ENCODE measurements at places on chromosomes 12 and 14. TPM values are rescaled to one million over a fixed set of nuclear protein-coding genes. Genes with fewer than 3 reads are reported as not detected.

CLEC7A gene
- 25.4 TPM for total RNA-seq

IGFBP6 gene
- 29.1 TPM for total RNA-seq

CTSG gene
- 5.1 TPM for total RNA-seq

LALBA gene
- not detected for total RNA-seq

ZNF219 gene
- total RNA-seq, result 40.8 TPM

DNA sequence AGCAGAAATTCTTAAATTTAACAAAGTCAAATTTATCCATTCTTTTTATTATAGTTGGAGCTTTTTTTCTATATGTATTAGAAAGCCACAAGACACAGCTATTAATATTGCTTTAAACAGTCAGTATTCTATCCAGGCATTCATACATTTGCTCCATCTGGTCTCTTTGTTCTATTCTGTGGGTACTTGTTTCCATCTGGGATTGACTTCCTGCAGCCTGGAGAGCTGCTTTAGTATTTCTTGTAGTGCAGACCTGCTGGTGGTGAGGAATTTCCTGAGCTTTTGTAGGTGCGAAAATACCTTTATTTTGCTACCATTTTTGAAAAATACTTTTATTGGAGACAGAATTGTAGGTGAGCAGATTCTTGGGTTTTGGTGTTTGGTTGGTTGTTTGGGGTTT, 29.0 kb downstream of the CCDC60 start:
- DNase-seq, result no peak

- no peak for DNase-seq
Observed at GRCh38 chr12:24788886-24789285, 160.0 kb downstream of the BCAT1 start.

GRCh38 chr12:23949348-23950209, at the start of gene SOX5:
Gene SOX5, minus strand, starts transcription at chr12:23949670. Its CDS starts 69 bp downstream, at chr12:23949601.
- DNase-seq, result peak; percentile 37

DNA sequence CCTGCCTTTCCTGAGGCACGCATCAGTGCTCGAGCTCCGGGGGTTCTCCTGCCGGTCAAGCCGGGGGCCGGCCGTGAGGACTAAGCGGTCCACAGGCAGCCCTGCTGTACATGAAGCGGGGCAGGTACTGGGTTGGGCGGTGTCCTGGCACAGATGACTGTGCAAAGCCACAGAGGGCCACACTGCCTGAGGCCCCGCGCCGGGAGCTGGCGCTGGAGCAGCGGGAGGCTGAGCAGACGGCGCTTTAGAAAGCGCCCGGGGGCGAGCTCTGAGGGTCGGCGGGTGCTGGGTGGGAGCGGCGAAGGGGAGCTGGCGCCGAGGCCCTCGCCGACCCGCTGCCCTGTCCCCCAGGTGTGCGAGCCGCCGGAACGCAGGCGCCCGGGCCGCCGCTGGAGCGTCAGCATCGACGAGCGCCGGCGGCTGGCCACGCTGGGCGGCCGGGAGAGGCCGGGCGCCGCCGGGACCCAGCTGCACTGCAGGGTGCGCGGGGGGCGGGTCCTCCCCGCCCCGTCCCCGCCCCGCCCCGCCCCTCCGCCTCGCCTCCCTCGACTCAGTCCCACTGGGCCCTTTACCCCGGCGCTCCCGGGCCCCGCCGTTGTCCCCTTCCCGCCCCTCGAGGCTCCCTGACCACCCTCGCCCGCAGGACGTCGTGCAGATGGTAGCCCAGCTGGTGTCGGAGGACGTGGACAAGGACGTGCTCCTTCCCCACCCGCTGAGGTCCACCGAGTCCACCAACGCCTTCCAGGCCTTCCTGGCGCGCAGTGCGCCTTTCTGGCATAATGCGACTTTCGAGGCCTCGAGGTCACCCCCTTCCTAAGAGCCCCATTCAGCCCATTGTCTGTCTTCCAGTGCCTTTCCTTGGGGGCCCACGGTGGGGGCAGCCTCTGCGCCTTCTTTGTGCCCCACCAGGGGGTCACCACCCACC, 8.3 kb upstream of the MTA1 start:
- peak; percentile 89 for DNase-seq

GRCh38 chr12:130685250-130685787, 30.8 kb downstream of the RIMBP2 start:
- no peak for DNase-seq

DNA sequence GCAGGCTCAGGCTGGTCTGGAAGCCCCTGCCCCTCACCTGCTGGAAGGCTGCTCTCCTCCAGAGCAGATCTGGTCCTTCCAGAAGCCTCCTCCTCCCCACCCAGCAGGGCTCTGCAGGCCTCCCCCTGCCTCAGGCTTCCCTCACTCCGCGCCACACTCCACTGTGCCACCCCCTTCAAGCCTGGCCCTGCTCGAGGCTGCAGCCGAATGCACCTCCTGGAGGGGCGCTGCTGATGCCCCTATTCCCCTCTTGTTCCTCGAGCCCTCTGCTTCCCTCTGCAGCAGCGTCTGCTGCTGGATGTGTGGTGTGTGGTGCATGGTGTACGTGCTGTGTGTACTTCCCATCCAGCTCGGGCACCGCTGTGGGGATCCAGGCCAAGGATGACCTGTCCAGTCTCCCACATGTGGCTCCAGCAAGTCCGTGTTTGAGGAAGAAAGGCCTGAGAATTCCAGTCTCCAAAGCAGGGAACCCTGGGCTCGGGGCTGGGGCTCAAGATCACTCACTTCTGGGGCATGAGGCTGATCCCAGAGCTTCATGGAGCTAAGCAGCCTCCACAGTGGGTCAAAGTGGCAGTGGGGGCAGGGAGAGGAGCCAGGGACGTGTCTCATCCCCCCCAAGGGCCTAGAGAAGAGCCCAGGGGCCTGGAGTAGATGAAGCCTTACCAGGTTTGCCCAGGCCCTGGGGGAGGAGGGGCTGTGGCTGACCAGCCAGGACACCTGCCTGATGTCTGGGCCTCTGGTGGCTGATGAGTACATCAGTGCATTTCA, 136.0 kb upstream of the C14orf180 start:
- peak; percentile 25 for DNase-seq
